Fibroblast of the aortic adventitia (primary cell): ENCODE measurements at places on chromosomes 3 and 15.

GRCh38 chr3:50302095-50303012 is 1.0 kb downstream of the HYAL1 start:
- no peak for DNase-seq

- no peak for DNase-seq
Observed at GRCh38 chr3:113533534-113533892, 1.2 kb downstream of the SIDT1 start.

- DNase-seq, result no peak
Observed at GRCh38 chr3:42975456-42975855, 3.7 kb upstream of the GASK1A start.

DNA sequence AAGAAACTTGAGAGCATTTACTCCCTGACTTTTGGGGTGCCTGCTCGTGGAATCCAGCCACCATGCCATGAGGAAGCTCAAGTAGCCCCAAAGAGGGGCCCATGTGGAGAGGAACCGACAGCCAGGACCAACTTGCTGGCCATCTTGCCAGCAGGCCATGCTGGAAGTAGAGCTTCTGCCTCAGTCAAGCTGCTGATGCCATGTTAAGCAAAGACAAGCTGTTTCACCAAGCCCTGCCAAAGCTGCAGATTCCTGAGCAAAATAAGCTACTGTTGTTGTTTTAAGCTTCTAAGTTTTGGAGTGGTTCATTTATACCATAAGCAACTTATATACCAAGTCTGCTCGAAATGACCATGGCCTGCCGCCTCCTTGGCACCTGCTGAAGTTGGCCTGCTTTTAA is 14.1 kb downstream of the RFTN1 start:
- DNase-seq, result no peak

GRCh38 chr15:39459548-39459947 is 121.3 kb upstream of the THBS1 start:
- no peak for DNase-seq

DNA sequence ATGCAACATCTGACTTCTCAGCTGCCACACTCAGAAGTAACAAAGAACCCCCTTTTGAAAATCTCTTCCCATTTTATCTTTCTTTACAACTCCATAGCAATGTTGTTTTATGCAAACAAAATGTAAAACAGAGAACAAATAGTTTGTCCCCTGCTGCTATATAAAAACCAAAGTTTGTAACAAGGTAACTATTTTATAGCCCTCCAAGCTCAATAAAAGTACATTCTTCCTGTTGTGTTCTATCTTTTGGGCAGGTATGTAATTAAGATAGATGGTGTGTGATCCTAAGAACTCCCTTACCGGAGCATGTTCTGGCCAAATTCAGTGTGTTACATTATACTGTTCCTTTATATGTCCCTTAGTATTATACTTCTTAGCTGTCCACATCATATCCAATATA is 12.6 kb upstream of the CGNL1 start:
- no peak for DNase-seq

DNA sequence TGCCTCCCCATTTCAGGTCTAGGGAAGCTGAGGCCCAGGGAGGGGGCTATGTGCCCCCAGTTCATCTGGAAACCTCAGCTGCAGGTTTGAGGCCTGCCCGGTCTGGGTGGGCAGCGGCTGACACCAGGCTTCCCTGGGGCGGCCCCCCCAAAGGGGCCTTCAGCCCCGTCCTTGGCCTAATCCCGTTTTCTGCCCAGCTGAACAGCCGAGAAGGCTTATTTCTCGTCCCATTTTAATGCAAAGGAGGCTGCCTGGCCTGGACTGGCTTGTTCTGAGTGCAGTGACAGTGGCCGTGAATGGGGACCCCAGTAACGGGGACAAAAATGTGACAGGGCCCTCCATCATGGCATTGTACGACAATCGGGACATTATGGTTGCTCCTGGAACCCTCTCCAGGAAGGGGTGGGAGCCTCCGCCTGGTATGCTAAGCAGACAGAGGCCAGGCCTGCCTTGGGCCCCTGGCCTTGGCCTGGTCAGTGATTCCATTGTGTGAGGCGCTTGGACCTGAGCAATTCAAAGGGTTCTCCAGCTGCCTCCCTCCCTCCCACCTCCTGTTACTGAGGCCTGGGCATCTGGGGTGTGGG is 93.9 kb downstream of the WNT7A start:
- DNase-seq, result no peak

GRCh38 chr3:174931473-174932353 is 72.6 kb downstream of the NAALADL2 start:
- DNase-seq, result peak; percentile 26

GRCh38 chr15:99708563-99708962 is 24.7 kb downstream of the LYSMD4 start:
- peak; percentile 87 for DNase-seq

DNA sequence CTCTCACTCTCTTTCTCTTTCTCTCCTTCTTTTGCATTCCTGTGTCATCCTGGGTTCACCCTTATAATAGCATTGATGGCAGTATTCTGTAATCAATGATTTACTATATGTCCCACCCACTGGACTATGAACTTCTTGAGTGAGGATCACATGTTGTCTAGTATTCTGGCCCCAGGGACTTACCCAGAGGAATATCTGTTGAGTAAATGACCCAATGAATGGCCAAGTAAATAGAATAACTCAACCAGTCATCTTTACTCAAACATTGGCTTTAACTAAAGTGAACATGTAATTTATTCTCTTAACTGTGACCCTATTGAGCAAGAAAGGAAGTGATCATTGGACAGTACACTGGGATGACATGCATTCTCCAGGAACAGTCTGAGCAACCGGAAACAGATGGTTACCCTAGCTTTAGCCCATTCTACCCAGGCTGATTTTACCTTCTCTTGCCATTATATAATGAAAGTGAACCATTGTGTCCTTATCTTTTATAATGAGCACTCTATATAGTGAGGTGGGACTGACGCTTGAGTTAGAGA is 94.5 kb upstream of the SOX14 start:
- DNase-seq, result no peak

DNA sequence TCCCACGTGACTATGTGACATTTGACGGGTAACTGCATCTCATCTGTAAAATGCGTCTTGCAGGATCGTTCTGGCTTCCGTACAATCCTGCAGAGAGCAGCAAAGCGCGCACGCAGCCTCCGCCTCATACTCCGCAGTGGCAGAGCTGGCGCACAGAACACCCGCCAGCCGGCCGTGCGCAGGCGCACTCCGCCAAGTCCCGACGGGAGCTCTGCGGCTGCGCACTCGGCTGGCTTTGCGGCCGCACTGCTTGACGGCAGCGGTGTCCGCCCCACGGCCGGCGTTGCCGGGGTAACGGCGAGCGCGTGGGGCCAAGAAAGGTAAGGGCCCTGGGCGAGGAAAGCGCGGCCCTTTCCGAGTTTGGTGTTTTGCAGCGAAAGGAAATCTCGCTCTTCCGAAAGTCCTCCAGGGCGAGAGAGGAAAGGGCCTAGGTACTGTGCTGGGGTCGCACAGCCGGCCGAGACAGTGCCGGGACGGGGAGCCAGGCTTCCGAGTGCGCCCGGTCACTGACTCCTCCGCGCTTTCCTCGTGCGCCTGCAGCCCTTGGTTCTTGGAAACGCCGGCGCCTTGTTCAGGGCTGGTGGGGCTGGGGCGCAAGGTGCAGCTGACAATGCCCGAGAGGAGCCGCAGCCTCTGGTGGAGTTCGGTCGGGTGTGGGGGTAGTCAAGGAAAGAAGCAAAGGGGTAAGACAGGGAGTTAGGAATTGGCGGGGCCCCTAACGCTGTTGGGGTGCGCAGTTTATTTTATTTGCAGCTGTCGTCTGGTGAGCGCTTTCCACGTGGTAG is at the start of gene TSEN2:
Gene TSEN2 (plus strand): TSS at position 283 of the 785 bp plus-strand sequence. CDS start 5,321 bp downstream, outside the sequence.
- DNase-seq, result peak; percentile 92

GRCh38 chr3:106068795-106069194 is 200.0 kb upstream of the CBLB start:
- peak; percentile 83 for DNase-seq

- peak; percentile 30 for DNase-seq
Observed at GRCh38 chr3:112304611-112305010, 10.6 kb upstream of the SLC9C1 start.

DNA sequence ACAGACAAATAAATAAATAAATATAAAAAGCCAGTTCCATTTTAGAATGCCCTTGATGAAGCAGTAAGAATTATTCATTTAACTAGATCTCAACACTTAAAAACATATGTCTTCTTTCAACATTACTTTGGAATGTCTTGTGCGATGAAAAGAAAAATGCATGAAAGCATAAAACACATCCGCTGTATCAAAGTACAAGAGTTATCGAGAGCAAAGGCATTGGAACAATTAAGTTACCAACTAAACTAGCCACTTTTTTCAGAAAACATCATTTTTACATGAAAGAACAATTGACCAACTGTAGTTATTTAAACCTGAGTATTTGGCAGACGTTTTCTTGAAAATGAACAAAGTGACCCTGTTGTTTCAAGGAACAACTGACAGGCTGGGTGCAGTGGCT is 27.5 kb upstream of the ACAN start:
- no peak for DNase-seq

DNA sequence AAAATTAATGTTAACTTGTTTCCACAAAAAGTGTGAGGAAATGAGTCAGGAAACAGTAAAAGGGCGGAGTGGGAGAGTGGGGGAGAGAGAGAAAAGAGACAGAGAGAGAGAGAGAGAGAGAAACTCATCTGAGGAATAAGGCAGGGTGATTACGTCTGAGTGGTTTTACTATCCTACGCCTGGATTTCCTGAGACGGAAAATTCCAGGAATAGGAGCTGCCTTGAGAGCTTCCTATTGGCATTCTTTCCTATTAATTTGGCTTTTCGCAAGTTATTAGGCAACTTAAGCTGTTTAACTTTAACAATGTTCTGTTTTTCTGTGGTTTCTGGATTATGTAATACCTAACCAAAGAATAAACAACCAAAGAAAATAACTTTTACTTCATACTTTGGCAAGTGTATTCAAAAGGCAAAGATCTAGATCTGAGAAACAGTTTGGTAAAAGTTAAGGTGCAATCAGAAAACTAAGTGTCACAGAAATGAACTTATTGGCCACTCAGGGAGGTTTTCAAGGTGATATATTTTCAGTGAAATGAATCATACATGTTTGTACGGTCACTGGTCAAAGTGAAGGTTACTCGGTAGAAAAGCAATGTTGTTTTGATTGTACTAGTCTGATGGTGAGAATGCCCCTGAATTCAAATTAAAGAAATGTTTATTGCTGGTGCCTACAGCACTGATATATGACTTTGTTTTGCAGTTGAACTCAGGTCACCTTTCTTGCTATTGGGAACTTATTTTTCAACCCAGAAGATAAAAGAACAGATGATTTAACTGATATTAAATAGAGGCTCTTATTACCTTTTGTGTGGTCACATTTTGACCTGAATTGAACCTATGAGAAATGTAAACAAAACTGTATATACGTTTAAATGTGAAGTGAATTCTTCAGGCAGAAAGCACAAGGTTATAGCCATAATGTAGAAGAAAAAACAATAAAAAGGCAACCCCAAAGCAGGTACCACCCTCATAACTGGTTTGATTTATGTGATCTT is 39.9 kb upstream of the TNFSF10 start:
- DNase-seq, result peak; percentile 96

DNA sequence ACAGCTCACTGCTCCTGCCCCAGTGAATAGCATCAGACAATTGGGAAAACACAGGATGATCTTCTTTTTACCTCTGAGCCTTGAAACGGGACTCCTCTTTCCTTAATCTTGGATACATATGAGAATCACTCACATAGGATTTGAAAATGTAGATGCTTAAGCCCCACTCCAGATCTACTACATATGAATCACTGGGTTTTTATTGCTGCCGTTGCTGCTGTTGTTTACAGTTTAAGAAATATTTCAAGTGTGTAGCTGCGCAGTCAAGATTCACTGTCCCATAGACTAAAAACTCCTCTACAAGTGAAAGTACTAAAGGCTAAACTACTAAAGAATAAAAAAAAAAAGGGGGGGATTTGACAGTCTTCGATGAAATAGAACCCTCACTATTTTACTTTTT is 765.9 kb downstream of the NTRK3 start:
- no peak for DNase-seq

GRCh38 chr15:42156243-42156922 is at the start of gene PLA2G4F:
TSS of gene PLA2G4F (minus strand) at chr15:42156636. CDS start at chr15:42156549, 87 bp downstream.
- DNase-seq, result no peak

DNA sequence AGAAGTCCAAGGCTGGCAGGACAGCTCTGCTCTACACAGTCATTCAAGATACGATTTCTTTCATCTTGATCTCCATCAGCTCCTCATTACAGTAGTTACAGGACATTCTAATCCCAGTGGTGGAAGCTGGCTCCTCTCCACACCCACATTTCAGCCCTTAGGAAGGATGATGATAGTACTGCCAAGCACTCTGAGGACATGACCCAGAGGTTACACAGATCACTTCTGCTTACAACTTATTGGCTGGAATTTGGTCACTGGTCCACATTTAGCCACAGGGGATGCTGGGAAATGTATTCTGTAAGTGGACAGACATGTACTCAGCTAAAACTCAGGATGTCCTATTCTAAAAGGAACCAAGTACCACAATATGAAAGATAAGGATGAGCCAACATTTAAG is 77.1 kb downstream of the IQCH start:
- peak; percentile 14 for DNase-seq

GRCh38 chr3:94064243-94064860 is 1.5 kb downstream of the NSUN3 start:
- DNase-seq, result peak; percentile 56

DNA sequence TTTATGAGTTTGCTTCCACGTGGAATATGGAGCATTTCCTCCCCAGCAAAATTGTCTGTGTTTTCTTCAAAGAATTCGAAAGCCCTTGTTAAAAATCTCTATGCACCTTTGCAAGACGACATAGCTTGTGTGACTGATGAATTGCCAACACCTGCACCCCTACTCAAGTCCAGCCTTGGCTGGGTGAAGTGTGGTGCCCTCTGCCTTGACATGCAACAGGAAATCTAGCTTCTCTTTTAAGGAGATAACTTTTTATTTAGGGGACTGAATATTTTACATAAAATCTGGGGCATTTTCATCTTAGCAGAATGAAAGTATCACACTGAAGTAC is 647 bp downstream of the HMG20A start:
- DNase-seq, result no peak

GRCh38 chr3:121855555-121855954 is 20.5 kb downstream of the EAF2 start:
- no peak for DNase-seq

- DNase-seq, result no peak
Observed at GRCh38 chr15:75733761-75734651, 21.4 kb upstream of the CSPG4 start.

GRCh38 chr3:171690281-171690680 is 120.0 kb downstream of the PLD1 start:
- no peak for DNase-seq

DNA sequence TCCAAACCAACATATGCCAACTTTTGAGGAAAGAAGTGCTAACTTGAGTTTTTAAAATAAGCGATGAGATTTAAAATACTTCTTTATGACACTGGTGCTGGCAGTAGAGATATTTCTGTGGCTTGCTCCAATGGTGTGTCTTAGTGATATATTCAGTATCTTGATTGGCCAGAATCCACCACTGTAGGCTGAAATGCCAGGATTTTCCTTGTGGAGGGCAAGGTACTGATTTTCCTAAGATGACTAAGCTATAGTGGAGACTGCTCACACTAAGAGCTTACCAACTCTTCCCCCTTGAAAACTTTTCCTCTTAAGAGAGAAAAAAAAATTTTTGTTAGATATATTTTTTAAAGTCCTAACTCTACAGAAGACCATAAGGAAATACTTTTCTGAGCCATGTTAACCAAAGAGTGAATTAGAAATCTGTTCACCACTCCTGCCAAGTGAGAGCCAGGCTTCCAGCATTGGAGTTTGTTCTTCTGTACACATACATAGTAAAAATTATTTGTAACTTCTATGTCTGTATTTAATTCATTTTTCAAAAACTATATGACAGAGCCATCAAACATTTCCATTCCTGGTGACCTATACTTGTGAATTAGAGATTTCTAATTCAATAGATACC is 109.1 kb downstream of the PPP2R3A start:
- peak; percentile 74 for DNase-seq
